ENCODE measurements at places on chromosomes 6 and 20.

GRCh38 chr6:95321126-95321525, 256.2 kb upstream of the MANEA start:
- DNase-seq, result no peak

GRCh38 chr20:47765271-47765670, 20.0 kb downstream of the SULF2 start:
- DNase-seq, result no peak

GRCh38 chr6:157964100-157964499, 17.6 kb upstream of the SYNJ2 start:
- DNase-seq, result no peak

DNA sequence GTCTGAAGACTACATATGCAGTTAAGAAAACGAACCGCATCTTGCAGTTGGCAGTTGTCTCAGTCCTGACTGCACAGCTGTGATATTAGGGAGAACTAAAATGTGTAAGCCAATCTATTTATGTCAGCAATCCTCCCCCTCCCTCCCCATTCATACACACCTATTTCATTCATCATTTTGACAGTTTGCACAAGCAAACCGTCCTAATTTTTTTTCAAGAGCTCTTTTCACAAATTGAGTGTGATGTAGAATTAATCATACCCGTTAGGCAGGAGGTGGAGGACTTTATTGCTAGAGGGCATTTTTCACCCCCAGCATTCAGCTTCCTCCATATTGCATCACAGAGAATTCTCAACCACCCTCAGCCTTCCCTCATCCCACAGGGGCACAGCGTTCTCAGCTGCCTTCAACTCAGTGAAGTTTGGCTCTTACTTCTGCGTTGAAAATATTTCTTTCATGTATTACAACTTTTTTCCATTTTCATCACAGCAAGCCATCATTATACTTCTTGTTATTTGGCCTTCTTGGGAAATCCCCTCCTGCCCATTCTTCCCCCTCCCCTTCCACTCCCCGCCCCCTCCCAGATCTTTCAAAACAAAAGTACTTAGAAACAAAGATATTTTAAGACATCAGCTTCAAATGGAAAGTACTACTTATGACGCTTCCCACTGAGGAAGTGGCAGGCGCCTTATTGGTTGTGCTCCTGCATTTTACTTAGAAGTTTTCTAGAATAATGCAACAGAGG, 37.5 kb downstream of the NOX3 start:
- DNase-seq, result peak; percentile 83

- DNase-seq, result no peak
These were observed 85.3 kb upstream of the BHLHE23 start for GRCh38 chr20:63091901-63092659.

DNA sequence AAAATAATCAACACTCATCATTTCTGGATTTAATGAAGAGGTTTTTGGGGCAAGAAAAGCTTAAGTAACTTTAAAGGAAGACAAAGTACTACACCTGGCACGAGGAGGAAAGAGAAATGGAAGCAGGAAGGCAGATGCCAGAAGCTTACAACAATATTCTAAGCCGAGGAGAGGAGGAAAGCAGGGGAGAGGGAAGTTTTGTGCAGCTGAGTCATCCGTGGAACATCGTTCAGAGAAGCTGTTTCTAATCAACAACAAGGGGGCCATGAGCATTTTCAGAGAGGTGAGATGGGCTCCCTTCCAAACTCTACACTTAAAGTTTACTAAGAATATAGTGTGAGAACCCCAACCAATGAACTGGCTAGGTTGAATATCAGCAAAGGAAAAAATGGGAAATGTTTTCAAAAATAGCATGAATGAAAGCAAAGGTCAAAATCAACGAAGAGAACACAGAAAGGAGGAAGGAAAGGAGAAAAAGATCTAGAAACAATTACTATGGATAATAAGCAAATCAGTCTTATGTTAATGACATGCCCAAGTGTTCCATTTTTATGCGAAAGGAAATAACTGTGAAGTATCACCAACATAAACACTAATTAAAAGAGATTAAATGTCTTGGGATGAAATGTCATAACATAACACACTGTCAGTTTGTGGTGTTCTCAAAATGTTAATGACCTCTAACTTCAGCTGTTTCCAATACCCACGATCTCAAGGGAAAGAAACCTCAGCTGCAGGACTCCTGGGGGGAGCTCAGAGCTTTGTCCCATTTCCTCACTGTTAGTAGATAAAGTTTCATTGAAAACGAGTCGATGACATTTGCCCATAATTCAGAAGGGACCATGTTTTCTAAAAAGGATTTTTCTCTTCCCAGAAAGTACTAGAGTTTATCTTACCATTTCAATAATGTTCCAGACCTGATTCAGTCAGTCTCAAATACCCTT, 203.4 kb upstream of the STXBP5 start:
- DNase-seq, result no peak

DNA sequence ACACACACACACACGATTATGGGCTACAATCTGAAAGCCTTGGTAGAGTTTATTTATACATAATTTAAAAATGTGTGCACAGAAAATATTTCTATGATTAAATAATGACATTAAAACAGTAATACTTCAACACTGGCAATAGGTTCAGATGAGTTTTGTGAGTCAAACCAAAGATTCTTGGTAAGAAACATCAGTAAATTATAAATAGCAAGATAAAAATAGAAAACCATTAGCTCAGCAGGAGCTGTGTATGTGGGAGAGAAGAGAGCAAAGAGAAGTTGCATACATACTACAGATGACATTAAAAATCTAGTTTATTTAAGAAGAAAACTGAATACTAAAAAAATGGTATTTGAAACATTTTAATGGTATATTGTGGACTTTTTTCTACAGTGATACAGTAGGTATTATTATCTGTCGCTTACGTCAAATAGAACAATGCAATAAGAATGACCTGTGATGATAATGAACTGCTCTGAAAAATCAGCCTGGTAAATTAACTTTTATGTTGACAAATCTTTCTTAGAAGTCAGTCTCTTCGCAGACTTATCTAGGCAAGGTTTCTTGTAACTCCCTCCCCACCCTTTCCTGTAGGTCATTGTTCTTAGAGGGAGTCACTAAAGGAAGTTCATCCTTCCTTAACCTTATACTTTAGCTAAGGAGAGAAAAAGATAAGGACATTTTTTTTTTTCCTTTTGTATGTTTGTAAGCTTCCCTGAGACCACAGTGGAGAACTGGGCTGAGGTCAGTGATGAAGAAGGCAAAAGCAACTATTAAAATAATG, 149.3 kb downstream of the GJA1 start:
- DNase-seq, result no peak

- no peak for DNase-seq
These were observed 41.7 kb downstream of the FRK start for GRCh38 chr6:116018976-116019375.

DNA sequence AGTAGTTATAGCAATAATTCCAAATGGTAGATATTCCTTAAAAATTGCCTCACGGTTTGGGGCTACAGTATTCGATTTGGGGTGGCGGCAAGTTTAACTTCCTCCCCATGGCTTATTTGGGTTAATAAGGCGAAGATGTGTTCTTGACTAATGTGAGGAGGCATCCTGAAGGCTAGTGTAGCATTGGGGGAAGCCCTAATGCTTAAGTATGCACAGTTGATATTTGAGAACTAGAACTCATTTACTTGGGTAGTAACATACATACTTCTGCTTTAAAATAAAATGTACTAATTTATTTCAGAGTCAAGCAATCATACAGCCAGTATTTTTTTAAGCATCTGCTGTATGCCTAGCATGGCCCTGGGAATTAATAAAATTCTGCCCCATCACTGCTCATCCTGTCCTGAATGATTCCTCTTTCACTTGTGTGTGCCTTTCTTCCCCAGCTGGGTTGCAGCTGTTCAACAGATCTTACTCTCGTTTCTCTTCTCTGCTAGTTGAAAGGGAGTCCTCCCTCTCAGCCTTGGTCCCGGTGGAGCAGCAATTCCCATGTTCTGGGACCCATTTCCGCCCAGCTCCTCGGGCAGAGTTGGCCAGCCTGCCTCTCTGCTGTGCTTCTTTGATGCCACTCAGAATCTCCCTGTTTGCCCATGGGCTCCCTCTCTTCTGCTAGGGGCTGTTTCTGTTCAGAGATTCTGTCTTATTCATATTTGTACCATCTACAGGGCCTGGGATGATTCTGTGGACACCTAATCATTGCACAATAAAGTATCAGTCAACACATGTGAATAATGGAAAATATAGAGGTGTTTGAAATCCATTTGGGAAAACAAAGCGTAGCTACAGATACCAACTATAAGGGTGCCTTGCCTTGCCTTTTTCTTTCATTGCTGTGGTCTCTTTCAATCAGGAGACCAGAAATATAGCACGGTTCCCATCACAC, 104.8 kb downstream of the ARID1B start:
- DNase-seq, result no peak

- DNase-seq, result no peak
These were observed 38.8 kb downstream of the CPNE5 start for GRCh38 chr6:36800223-36801076.

DNA sequence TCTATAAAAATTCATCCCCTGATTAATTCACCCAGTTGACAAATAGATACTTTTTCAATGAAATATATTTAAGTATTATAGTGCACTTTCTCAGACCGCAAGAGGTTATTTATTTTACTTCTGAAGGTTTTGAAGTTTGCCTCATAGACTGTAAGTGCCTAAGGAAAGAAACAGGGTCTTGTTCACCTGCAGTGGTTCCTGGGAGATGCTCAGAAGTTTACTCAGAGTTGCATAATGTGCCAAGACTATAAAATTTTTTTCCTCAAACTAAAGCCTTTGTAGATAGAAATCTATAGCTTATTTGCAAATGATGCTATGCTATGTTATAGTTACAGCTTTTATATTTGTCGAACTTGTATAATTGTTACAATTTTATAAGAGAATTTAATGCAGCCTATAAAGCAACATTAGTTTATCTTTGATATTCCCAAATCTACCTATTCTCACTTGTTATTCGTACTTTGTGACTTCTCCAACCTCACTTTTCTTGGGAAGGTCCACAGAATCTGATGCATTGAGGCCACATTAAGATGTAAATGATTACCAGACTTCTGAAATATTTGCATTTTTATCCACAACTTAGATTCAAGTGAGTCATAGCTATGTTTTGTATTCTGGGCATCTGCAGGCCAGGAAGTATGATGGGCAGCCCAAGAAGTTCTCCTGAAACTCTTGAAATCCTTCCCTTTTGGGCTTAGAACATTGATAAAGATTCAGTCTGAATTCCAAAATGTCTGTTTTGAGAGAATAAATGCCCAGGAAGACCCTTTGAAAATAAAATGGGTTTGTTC, 35.7 kb downstream of the KCNQ5 start:
- no peak for DNase-seq

- DNase-seq, result no peak
These were observed 1.2 kb upstream of the RAB22A start for GRCh38 chr20:58308290-58308679.

- DNase-seq, result no peak
These were observed 117.0 kb downstream of the MAP3K7 start for GRCh38 chr6:90469906-90470305.

DNA sequence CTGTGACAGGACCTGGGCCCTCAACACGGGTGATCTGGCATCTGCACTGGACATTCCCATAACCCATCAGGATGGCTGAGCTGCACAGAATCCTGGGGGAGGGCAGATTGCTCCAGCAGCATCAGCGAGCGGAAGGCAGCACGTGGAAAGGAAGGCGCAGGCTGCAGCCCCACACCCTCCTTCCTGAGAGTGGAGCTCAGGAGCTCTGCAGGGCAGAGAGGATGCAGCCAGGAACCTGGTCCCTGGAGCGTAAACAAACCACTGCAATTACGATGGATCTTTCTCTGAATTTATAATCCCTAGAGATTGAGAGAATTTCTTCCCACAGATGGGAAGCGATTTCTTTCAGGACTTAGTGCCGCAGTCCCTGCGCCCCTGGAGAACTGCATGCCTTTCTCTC, 39.7 kb upstream of the EMILIN3 start:
- DNase-seq, result no peak

DNA sequence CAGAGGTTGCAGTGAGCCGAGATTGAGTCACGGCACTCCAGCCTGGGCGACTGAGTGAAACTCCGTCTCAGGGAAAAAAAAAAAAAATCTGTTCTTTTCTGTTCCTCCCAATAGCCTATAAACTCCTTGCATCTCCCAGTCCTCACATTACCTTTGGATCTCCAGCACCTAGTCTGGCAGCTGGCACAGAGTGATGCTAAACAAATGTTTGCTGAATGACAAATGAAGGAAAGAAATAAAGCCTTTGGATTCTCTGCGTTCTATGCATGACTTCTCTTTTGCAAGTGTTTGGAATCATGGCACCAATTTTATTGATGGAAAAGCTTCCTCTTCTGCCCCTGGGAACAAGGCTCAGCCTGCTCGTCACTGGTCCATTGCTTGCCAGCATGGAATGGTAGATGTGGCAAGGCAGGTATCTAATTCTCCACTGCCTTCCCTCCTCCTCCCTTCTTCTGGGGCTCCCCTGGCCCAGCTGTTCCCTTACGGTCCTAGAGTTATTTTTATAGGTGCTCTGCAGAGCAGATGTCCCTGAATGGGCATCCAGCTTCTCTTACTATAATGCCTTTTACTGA, 53.6 kb upstream of the FYN start:
- no peak for DNase-seq

GRCh38 chr20:7090811-7091210, 323.3 kb downstream of the BMP2 start:
- no peak for DNase-seq

DNA sequence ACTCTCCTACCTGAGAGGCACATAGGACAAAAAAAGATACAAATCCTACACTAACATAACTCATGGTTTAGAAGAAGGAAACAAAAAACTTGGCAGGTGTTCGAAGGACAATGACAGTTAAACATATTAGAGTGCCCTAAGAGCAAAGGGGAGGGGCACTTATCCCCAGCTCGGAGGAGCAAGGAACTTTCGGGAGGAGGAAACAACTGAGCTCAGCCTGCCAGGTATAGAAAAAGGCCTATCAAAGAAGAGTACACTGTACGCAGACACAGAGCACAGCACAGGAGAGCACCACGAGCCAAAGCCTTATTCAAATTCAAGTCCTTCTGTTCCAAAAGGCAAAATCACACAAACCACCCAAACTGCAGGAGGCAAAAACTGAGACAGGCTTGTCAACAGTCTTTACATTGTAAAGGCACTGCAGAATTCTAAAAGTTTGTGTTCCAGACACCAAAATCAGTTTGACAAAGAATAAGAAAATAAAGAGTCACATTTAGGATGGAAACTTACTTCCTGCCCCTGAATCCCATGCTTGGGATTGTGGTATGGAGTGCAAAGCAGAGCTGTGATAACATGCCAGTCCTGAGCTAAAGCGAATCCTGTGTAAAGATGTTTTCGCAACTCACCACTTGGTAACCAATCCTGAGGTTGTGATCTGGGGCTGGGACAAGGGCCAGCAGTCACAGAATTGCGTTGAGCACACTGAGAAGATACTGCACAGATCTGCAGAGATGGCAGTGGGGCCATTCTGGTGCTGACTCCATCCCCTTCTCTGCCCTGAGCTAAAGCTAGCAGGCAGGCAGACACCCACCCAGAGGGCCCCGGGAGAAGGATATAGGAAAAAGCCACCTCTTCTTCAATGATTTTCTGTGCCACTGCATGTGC, 108.6 kb downstream of the CHD6 start:
- no peak for DNase-seq

- DNase-seq, result no peak
These were observed 7.1 kb downstream of the CCND3 start for GRCh38 chr6:41934278-41935192.

- no peak for DNase-seq
These were observed 102.3 kb upstream of the BMP2 start for GRCh38 chr20:6665161-6665560.

All from CD4-positive, alpha-beta T cell (primary cell).